ENCODE measurements at places on chromosomes 7 and 10.

DNA sequence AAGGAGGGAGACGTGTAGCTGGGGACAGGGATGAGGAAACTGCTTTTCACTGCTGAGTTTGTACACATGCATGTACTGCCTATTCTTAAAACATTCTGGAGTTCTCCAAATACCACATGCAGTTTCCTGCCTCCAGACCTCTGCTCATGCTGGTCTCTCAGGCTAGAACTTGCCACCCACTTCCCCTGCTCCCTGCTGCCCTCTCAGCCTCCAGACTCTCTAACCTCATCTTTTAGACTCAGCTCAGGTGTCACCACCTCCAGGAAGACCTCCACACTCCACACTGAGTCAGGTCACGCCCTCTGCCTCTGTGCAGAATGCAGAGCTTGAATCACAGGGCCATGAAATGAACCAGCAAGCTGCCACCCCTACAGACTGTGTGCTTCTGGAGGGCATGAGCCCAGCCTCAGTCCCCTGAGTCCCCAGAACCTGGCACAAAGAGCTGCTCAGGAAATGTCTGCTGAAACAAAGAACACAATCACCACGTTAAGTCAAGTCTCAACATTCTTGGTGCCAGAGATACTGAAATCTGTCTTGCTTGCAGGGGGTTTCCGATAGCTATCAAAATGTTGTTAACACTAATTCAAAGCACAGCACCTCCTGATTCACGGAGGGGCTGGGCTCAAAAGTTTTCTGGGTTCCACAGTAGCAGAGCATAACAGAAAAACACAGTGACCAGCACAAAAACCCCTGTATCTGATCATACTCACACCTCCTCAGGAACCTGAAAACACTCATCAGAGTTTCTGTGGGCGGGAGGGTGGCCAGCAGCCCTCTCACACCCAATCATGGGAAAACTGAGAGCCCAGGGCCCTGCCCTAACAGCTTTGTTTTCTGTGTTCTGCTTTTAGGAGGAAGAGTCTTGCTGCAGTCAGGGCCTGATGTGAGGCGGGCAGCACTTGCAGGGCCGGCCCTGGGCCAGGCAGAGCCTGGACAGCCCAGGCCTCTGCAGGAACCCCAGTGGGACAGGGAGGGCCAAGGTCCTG, 21.1 kb downstream of the FAM53B start:
- no peak for DNase-seq

DNA sequence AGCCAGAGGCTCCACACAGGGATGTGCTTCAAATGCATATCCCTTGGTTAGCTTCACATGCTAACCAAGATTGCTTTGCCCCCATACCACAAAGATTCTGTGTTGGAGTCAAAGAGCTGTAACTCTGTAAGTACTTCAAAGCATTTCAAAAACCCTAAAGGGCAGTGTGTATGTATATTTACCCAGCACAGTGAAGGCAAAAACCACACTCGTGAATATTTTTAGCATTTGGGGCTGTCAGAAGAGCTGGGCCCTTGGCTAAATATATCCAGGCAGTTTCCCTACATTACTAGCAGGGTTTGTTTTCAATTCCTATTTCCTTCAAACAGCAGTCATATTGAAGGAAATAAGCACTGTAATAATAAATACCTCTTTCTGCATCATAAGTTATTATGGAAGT, 84.2 kb upstream of the STEAP1B start:
- no peak for DNase-seq

GRCh38 chr7:105389088-105389650, 448 bp upstream of the SRPK2 start:
- DNase-seq, result peak; percentile 52

DNA sequence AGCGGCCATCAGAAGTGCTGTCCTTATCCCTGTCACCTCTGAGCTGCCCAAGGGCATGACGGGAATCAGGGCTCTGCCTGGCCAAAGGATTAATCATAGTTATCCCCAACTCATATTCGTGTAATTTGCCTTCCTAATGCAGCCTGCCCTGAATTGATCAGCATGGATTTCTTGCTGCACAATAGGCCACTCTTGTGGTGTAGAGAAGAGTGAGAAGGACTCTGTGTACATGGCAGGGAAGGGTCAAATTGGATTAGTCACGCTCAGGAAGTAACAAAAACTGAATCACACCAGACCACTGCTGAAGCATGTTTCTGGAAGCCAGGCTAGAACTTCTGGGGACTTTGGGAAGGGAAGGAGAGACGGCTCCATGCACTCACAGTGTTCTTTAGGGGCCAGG, 227.0 kb downstream of the BUB3 start:
- peak; percentile 73 for DNase-seq

GRCh38 chr7:16655394-16655793, 9.4 kb downstream of the BZW2 start:
- no peak for DNase-seq

- no peak for DNase-seq
Observed at GRCh38 chr7:44157116-44158080, 16.3 kb upstream of the MYL7 start.

- DNase-seq, result no peak
Observed at GRCh38 chr7:6251653-6252052, 20.8 kb downstream of the CYTH3 start.

DNA sequence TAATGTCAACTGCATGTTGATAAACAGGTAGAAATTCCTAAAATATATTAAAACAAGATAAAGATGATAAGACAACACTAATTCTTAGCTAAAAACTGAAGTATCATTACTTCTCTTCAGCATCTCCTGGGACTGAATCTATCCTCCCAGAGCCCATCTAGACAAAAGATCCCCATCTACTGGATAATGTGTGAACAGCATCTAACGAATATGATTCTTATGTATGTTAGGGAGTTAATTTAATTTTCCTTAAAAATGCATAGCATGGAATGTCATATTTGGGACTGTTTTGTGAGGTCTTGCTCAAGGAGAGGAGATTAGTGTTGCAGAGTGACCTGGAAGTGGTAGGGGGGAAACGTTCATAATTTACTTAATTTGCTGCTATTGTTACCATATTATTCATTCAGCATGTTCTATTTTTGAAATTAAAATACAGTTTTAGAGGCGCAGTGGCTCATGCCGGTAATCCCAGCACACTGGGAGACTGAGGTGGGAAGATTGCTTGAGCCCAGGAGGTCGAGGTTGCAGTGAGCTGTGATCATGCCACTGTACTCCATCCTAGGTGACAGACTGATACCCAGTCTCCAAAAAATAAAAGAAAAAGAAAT, 305.1 kb upstream of the CSTF2T start:
- peak; percentile 94 for DNase-seq

DNA sequence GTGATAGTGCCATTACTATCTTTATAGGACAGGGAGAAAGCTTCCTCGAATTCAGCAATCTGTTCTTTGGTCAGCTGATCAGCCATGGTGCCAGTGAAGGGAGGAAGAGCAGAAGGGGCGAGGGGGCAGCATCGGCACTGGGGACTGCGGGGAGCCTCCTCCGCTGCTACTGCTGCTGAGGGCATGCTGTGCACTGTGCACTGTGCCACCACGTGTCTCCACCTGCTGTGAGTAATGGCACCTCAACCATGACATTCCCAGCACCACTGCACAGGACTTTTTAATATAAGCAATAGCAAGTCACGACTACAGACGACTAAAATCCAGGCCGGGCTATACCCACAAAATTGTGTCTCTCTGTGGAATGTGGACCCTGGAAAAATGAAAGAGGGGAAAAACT, 105.0 kb upstream of the LANCL2 start:
- DNase-seq, result no peak

- no peak for DNase-seq
Observed at GRCh38 chr7:119606297-119606696, 666.7 kb upstream of the KCND2 start.

- no peak for DNase-seq
Observed at GRCh38 chr10:55233505-55233904, 432.5 kb upstream of the PCDH15 start.

GRCh38 chr7:7641129-7641663, 644 bp downstream of the UMAD1 start:
- DNase-seq, result peak; percentile 8

DNA sequence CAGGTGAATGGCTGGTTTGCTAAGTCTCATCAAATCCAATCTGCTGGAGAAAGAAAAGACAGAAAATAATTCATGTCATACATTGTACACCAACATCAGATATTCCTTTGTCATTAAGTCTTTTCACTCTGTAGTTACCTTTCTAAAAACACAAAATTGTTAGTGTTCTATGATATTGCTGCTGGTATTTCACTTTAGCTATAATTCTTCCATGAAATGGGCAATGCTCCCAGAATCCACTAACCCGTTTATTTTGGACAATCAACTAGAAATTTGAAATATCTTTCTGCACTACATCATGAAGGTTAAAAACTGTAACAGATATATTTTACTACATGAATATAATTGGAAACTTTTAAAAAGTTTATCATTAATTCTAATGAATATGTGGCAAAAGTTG, 181.3 kb downstream of the C7orf25 start:
- DNase-seq, result no peak

GRCh38 chr7:142150356-142150755, 38.8 kb downstream of the MGAM2 start:
- DNase-seq, result no peak

DNA sequence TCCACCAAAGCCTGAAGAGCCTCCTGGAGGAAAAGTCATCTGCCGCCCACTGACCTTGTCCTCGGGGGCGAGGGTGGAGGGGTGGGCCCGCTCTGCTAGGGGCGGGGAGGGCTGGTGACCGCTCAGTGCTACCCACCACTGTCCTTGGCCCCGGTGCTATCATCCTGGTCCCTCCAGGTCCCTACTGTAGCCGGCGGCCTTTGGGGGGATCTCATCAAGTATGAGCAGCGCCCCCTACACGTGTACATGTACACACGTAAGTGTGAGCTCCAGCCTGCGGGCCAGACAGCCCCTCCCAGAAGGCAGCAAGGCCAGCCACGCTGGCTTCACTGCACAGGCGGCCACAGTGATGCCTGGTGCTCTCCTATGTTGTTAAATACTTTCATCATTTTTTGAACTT, 19.6 kb downstream of the TTYH3 start:
- DNase-seq, result no peak

DNA sequence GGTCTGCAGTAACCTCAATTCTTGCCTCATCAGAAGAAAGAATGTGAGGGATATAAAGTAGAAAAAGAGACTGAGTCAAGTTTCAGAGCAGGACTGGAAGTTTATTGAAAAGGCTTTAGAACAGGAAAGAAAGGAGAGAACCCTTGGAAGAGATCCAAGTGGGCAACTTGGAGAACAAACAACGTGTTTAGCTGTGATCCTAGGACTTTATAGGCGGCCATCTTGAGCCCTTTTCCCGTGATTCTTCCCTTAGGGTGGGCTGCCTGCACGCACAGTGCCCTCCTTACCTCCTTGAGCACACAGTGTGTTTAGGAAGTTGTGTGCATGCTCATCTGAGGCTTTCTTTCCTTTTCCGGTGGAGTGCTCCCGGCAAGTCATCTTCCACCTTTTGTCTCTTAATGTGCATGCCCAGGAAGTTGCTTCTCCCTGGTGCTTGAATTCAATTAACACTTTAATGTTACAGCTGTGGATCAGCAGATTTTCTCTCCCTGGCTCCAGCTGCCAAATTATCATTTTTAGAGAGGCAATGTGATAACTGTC, 59.8 kb downstream of the ENTPD1 start:
- no peak for DNase-seq

- no peak for DNase-seq
Observed at GRCh38 chr7:130712416-130712815, 21.6 kb downstream of the KLF14 start.

DNA sequence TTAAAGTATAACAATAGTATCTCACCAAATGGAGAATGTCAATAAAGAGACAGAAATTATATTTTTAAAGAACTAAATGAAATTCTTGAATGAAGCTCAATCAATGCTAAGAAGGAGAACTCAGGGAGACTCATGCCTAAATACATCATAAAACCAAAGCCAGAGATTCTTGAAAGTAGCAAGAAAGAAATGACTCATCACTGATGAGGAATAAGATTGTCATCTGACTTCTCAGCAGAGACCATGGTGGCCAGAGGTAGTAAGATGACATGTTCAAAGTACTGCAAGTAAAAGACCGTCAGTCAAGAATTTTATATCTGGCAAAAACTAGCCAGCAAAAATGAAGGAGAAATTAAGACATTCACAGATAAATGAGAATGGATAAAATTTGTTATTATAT, 399.0 kb downstream of the GRID1 start:
- DNase-seq, result peak; percentile 2

- no peak for DNase-seq
Observed at GRCh38 chr7:142802301-142802700, 31.5 kb downstream of the PRSS2 start.

GRCh38 chr7:76246804-76247389, 45.2 kb downstream of the SRRM3 start:
- no peak for DNase-seq

- peak; percentile 15 for DNase-seq
Observed at GRCh38 chr10:107553470-107553869, 389.0 kb upstream of the SORCS1 start.

- DNase-seq, result no peak
Observed at GRCh38 chr7:25646726-25647413, 418.6 kb upstream of the NPVF start.

- no peak for DNase-seq
Observed at GRCh38 chr10:88833156-88833555, 18.5 kb downstream of the ANKRD22 start.

GRCh38 chr10:22792161-22792560, 77.8 kb upstream of the PIP4K2A start:
- no peak for DNase-seq
